Caki2 (cell line): ENCODE measurements at places on chromosomes 6 and 20. TPM values are rescaled to one million over a fixed set of nuclear protein-coding genes. Genes with fewer than 3 reads are reported as not detected.

The ZNF391 gene
- 0.06 and 4.0 TPM in 2 replicates for total RNA-seq

DNA sequence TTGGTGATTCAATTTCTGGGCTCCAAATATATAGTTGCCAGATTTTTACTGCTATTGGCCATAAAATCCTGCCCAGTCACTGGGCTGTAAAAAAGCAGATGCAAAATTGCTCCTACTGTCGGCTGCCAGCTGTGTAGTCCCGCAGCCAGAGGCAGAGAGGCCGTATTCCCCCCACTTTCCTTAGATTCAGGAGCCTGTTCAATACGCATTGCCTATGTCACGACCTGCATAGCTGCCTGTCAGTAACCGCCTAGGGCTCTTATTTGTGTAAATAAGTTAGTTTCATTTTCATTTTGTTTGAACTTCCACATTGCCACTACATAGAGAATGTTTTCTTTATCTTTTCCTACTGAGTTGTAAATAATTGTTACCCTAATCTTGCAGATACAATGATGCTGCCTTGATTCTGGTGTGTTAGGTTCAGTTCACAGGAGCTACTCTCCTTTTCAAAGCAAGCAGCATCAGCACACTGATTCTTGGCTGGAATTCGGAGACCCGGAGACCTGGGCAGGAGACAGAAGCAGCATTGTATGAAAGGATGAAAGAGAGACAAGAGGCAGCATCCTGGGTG is 46.0 kb upstream of the UST start:
- DNase-seq: no peak

GRCh38 chr20:46962452-46963195 is 68.0 kb downstream of the EYA2 start:
- no peak for DNase-seq

DNA sequence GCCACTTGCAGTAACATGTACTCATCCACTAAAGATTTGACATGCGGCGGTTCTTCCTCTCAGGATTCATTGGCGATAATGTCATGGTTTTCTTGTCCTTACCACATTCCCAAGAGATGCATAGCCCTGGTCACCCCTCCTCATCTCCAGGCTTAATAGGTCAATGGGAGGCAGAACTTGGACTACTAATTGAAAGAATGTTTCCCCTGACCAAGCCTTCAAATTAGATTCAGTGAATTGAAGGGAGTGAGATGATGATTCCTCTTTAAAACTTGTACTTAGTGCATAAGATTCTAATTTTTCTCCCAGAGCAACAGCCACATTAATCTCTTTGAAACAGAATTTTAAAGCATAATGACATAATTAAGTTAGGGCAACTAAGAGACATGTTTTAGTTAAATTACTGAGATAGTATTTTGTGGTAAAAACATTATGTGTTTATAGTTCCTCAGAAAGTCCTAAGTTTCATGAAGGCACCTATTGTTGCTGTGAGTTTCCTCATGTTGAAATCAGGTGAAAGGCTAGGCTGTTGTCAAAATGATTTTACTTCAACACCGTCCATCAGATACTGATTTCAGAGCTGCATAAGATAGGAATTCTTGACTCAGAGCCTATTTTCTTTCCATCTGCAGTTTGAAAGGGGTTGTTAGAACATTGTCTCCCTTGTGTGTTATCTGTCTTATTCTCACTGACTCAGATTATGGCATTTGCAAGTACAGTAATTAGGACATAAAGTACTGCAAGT is 48.5 kb downstream of the STK4 start:
- DNase-seq: no peak

DNA sequence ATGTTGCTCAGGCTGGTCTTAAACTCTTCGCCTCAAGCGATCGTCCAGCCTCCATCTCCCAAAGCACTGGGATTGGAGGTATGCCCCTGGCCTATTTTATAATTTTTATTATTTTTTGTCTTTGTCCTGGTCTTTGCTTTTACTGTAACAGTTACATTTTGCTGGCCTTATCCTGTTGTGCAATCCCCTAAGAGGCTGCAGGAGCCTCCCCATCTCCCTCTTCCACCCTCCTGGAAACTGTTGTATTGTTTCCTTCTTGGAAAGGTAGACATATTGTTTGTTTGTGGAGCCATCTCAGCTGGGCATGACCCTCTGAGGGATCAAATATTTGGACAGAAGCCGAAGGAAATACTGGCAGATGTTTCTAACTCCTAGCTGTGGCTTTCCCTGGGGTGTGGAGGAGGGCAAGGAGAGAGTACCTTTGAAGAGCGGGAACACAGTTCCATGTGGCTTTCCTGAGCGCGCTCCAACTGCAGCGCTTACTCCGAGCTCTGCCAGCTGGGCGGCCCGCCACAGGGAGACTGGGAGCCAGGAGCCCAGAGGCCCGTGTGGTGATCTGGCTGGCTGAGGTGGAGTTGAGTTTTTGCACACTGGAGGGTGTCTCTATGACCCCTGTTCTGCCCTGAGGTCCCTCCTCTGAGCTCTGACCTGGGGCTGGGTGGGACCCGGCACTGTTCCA is 4.9 kb downstream of the MAPK13 start:
- no peak for DNase-seq

The DEFB124 gene
- not detected in 2 replicates for total RNA-seq

DNA sequence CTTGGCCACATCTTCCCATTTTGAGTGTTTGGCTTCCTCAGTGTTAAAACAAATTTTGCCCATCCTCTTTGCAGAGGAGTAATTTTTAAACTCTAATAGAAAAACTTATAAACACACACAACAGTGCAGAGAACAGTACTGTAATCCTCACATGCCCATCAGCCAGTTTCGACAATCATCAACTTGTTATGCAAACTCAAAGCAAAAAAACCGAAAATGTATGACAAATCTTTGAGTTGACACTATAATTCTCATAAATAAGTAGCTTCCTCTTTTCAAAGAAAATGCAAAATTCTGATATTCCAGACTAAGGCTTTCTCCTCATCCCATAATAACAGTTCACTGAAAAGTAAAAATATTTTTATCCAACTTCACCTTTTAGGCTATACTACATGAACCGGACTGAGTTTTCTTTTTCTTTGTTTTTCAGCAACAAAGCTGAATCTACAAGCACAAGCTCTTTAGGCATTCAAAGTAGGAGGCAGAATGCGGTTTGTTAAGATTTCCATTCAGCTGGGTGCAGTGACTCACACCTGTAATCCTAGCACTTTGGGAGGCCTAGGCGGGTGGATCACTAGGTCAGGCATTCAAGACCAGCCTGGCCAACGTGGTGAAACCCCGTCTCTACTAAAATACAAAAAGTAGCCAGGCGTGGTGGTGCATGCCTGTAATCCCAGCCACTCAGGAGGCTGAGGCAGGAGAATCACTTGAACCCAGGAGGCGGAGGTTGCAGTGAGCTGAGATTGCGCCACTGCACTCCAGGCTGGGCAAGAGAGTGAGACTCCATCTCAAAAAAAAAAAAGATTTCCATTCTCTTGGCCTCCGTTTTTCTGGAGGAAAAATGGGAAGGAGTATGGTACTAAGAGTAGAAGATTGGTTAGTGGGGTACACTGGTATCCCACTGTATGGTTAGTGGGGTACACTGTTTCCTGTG is 74.8 kb downstream of the GCNT2 start:
- DNase-seq: no peak

GRCh38 chr6:155530219-155530834 is 74.7 kb upstream of the NOX3 start:
- peak; percentile 12 for DNase-seq

DNA sequence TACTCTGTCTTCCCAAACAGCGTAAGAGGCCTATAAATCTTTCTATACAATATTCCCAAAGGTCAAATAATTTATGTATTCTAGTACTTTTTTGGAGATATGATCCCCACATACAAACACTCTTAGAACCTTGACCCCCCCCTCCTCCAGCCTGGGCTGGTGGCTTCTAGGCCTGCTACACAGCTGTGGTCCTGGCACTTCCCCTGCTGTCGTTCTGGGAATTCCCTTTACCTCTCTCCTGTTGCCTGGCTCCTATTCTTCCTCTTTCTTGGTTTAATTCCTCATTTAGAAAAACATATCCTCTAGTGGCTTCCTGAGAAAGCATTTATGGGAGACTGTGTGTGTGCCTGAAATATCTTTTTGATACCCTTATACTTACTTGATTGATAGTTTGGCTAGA is 4.1 kb upstream of the TXLNB start:
- DNase-seq: no peak

- no peak for DNase-seq
These were observed 211.6 kb downstream of the RNF144B start for GRCh38 chr6:18598551-18599264.

The CLPSL2 gene
- total RNA-seq: not detected in 2 replicates

DNA sequence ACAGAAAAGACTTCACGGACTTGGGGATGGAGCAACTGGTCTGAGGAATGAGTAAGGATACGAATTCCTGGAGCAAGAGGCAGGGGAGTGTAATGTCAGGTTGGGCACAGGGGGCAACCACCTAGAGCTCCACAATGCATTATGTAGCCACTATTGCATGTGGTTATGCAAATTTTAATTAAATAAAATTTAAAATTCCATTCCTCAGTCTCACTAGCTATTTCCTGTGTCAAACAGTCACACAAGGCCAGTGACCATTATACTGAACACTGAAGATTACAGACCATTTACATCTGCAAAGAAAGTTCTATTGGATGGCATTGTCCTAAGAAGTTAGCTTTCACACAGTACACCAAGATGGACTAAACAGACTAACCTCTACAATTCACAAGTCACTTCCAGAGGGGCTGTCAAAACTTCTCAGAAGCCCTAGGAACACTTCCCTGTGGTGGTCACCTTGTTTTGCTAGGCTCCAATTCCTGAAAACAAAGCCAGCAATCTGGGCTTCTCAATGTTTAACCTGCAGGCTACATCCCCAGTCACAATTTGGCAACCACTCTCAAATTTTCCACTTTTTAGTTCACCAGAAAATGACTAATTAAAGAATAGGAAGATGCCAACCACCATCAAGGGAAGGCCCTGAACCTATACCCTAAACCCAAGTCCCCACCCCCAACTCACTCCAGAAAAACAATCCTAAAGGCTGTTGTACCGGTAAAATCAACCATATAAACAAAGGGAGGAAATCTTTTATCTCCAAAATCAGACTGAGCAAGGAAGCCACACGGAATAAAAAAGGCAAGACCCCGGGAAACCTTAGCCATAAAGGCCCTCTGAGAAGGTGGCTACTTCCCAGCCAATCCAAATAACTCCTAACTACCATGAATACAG is 34.2 kb upstream of the C20orf203 start:
- DNase-seq: no peak

The HLA-DQB2 gene
- not detected in 2 replicates for total RNA-seq

- no peak for DNase-seq
These were observed 68.4 kb downstream of the RSPO3 start for GRCh38 chr6:127186889-127187288.

- DNase-seq: no peak
These were observed 417.7 kb upstream of the JAG1 start for GRCh38 chr20:11091511-11091910.

The CDSN gene
- not detected in 2 replicates for total RNA-seq

The DDO gene
- 2.1 and 6.9 TPM in 2 replicates for total RNA-seq

The EPB41L1 gene
- total RNA-seq: 44.7 and 54.4 TPM in 2 replicates

DNA sequence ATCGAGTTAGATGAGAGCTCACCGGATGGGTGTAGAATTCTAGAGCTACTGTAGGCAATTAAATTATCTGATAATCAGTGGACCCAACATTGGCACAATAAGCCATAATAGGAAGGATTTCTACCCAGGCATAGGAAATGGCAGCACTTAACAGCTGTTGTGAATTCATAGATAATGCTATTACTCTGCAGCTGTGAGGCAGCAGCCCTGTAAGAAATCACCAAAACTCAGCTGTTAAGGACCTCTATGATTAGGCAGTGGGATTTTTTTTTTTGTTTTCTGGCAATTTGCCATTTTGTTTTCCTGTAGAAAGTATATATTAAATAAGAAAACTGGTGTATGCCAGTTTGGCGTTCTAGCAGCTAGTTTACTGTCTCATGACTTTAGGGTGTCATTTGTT is 609.1 kb upstream of the SLC35B3 start:
- DNase-seq: no peak

GRCh38 chr6:63307581-63308246 is 12.1 kb downstream of the LGSN start:
- DNase-seq: peak; percentile 80

The HS3ST5 gene
- not detected in 2 replicates for total RNA-seq

The FOXF2 gene
- 6.8 and 14.1 TPM in 2 replicates for total RNA-seq

- DNase-seq: no peak
These were observed 245.1 kb downstream of the MYLK4 start for GRCh38 chr6:2505624-2506023.

DNA sequence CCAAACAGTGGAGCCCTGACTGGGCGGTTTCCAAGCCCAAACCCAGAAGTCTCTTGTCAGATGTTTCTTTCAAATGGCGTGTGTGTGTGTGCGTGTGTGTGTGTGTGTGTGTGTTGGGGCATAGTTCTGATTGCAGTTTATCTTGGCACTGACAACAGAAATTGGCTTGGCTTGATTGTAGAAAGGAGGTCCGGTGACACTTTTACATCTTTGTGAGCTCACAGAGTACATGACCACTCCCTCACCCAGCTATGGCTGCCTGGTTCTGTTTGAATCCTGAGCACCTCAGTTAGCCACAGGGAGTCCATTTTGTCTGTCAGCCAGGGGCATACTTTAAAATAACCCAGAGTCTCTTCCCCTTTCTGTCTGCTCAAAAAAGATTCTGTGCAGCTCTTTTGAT is 276.3 kb downstream of the CD83 start:
- no peak for DNase-seq

The ARHGAP18 gene
- total RNA-seq: 12.0 and 17.3 TPM in 2 replicates

DNA sequence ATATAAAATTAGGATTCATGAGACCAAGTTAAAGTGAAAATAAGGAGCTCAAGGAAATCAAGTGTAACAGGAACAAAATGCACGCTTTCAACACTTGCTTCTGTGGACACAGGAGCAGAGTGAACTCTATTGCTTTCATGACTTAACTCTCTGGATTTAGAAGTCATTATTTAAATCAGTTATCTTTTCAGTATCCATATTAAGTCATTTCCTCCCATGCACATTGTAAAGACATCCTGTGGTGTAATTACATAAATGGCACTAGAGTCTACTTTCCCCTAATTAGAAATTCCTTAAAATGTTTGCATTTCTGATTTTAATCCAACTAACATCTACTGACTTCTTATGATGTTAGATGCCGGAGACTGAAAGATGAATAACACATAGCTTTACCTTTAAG is 88.0 kb downstream of the INSM1 start:
- no peak for DNase-seq

DNA sequence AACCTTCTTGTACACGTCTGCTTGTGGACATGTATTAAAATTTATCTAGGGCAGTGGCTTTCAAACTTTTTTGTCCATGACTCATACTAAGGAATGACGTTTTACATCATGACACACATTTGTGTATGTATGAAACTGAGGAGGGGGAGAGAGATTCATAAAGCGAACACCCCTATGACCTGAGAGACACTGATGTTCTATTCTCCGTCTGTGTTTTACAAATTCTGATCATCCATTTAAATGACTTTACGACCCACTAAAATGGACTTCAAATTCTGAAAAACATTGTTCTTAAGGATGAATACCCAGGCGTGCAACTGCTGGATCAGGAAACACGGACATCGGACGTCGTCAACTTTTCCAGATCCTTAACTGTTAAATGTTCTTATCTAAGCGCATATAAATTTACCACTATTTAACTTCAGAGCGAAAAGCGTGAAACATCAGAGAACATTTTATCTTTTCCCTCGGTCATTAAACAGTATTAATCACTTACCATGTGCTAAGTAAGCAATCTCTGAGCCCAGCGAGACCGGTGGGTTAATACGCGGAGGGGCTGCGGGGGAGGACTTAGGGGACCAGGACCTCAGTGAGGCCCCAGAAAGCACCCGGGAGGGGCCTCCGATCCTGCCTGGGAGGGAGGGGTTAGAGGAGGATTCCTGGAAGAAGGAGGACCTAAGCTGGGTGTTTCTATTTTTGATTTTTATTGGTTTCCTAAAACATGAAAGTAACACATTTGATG is 1.2 kb downstream of the PLAGL1 start:
- peak; percentile 47 for DNase-seq

- peak; percentile 84 for DNase-seq
These were observed at the start of the genes NFS1 and ROMO1 for GRCh38 chr20:35699127-35699956. NFS1 (minus strand) TSS chr20:35699352; CDS start chr20:35699288, 64 bp downstream. ROMO1 (plus strand) TSS chr20:35699405; CDS start chr20:35699633, 228 bp downstream.

The CSTF1 gene
- 42.7 and 61.1 TPM in 2 replicates for total RNA-seq

The OOEP gene
- 4.1 TPM in 1 of 2 replicates, not detected in the other for total RNA-seq
